ENCODE measurements at places on chromosomes 2 and 18.

DNA sequence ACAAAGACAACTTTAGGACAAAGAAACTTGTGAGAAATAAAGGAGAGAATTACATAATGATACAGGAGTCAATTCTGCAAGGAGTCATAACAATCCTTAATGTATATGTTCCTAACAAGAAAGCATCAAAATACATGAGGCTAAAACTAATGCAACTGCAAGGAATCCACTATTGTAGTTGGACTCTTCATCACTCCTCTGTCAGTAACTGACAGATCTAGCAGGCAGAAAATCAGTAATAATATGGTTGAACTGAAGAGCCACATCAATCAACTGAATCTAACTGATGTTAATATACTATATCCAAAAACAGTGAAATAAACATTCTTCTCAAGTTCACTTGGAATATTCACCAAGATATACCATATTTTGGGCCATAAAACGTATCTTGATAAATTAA is 1806.4 kb upstream of the CELF4 start:
- no peak for DNase-seq

DNA sequence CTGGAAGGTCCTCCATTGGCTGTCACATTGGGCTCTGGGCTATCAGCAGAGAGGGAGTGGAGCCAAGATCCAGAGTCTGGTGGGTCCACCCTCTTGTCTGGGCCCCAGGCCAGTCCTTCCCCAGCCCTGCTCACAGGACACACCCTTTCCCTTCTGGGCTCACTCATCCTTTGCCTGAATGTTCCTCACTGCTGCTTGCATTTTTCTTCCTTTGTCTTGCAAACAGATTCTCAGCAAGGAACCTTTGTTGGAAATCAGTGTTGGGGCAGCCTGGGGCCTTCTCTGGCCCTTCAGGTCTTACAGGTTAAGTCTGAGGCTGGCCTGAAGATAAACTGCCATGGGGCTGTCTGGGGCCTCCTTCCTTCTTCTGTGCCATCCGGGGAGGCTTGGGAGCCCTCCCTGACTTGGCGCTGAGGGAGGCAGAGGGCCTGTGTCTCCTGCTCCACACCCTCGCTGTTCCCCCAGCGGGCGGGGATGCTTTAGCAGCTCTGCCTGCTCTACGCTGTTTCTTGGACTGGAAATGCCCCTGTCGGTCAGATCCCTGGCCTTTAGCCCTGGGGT is 11.5 kb upstream of the CELF4 start:
- no peak for DNase-seq

DNA sequence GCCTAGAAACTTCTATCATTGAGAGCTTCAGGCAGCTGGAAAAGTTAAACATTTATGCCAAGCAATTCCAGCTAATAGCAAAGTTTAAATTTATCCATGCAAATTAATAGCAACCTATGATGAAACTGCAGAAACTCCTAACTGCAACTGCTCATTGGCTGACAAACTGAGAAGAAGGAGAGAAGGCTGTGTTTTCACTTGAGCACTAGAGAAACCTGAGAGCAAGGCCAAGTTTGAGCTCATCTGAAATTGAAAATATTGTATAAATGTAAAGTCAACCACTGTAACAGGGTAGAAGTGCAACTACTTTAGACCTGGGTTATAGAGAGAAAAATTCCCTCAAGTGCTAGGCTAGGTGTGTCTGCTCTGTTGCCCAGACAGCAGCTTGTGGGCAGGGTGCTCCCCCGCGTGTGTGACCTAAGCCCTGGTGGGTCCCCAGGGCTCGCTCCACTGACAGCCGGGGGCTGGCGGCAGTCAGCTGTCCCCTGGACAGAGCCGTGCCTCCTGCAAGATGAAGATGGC is 50.2 kb downstream of the CABYR start:
- DNase-seq: no peak

DNA sequence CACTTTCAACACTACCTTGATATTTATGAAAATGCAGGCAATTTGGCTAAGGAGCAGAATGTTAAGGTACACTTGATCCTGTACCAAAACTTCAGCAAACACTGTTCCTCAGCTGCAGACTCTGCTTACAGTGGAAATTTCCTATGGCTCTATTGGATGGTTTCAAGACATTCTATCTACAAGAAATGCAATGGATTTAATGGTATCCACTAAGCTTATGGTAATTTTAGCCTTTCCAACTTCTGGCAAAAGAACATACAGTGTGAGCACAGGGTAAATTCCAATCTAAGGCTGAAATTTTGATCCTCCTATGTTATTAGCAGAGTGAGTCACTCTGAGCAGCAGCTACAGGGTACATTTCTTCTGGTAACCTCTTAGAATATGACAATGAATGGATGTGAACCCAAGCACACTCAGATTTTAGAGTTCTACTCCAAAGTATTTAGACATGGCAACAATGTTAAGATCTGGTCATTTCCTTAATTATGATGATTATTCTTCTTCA is 361.8 kb upstream of the PIK3C3 start:
- DNase-seq: no peak

- DNase-seq: no peak
Observed at GRCh38 chr2:62136956-62137830, 58.7 kb upstream of the B3GNT2 start.
